ENCODE measurements at places on chromosomes 3 and 15.
A peak's percentile ranks its signal among the peaks of the same experiment; 100 is the strongest.

DNA sequence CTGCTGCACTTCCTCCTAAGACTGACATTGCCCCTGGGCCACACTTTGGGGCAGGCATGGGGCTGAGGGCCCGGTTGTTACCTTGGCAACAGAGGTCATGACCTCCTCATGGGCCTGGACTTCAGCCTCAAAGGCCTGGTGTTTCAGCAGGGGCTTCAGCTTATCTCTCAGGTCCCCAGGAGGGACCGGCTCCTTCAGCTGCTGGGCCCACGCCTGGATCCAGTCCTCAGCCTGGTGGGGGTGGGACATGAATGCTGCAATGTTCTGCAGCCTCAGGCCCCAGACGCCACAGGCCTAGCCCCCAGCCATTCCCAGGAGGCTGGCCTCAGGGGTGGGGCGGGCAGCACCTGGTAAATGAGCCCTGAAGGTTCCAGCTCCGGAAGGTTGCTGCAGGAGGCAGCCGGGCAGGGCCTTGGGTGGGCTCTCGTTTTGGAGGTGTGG is 27.6 kb downstream of the SPTBN5 start:
- no peak for DNase-seq

GRCh38 chr3:31945738-31946052 is 35.4 kb downstream of the OSBPL10 start:
- no peak for DNase-seq

DNA sequence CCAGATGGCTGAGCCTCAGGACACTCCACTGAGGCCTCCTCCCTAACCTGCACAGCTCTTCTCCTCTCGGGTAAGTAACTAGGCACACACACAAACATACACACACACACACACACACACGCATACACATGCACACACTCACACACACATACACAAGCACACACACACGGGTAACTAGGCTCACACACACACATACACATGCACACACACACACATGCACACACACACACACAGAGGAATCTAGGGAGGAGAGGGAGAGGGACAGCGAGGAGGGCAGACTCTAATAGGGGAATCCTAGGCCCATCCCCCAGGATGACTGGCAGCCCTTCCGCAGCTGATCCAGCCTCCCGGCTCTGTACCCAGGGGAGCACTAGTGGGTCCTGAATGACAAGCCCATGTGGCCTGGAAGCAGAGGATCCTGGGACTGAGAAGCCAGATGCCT is 177.4 kb upstream of the LINGO1 start:
- no peak for DNase-seq

GRCh38 chr3:186493525-186494255 is 50.5 kb downstream of the CRYGS start:
- DNase-seq, result no peak

- no peak for DNase-seq
Measured at GRCh38 chr15:51579012-51579411, 43.6 kb downstream of the DMXL2 start.

DNA sequence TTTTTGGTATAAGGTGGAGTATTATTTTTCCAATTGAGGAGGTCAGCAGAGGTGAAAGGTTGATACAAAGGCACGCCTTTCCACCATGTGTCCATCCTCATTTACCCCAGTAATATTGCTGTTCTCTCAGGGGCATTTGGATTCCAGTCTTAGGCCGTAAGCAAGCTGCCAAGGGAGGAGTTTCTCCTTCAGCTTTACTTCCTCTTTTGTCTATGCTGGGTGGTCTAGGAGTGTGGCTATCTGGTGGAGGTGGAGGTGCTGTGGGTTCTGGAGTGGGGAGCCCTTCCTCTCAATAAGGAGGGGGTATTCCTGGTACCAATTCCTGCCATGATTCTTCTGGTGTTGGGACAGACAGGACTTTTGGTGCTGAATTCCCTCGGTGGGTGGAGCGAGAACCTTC is 340.6 kb downstream of the KCNH8 start:
- no peak for DNase-seq

- no peak for DNase-seq
Measured at GRCh38 chr15:81311752-81312464, 12.0 kb downstream of the STARD5 start.

- no peak for DNase-seq
Measured at GRCh38 chr3:81869382-81869781, 107.9 kb upstream of the GBE1 start.

DNA sequence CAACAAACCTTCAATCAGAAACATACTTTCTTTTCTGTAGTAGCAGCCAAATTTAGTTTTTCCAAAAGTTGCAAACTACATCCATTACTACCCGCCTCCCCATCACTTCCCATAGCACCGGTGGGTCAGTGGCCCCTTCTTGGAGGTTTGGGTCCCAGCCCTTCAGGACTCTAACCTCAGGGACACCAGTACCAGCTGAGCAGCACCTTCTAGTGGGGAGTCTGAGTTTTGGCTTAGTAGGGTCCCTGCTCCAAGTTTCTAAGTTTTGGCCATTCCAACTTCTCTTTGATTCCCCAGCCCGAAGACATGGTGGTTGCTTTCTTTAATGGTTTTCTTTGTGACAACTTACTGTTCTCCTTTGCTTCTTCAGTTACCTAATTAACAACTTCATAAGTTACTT is 160.6 kb downstream of the ECT2 start:
- DNase-seq, result no peak

DNA sequence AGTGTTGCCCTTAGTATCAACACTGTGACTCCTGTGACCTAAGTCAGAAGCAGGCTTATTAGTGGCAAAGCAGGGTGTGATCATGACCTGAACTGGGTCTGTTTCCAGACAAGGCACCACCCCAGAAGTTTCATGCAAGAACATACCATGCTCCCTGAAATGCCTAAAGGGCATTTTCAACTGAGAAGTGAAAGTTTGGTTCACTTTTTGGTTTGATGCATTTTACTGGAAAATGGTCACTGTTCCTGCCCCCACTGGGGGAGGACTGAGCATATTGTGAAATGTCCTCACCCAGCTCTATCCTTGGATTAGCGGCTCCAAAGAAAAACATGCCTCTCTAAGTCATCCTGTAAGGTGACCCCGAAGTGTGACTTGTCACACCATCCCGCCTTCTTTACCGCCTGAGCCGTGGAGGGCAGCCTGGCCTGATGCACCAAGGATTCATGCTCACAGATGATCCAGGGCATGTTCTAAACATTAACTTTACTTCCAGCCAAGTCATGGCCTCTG is 3.1 kb upstream of the FAM240A start:
- no peak for DNase-seq

GRCh38 chr3:129415830-129416229 is 12.6 kb downstream of the EFCAB12 start:
- no peak for DNase-seq

GRCh38 chr15:80087104-80087503 is 27.6 kb downstream of the ZFAND6 start:
- DNase-seq, result no peak

DNA sequence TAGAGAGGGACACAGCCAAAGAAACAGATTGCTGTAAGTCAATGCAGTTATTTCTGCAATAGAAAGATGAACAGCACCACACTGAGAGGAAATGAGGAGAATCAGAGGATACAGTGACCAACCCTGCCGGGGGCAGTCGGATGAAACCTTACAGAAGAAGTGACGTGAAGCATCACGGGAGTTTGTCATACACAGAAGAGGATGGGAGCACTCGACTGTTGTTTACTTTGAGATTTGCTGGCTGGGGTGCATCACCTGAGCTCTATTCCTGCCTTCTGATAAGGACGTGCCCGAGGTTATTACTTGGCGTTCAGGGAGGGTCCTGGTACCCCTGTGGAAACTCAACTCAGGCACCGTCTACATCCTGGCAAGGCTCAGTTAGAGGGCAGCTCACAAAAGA is 45.4 kb downstream of the MAGEF1 start:
- no peak for DNase-seq

DNA sequence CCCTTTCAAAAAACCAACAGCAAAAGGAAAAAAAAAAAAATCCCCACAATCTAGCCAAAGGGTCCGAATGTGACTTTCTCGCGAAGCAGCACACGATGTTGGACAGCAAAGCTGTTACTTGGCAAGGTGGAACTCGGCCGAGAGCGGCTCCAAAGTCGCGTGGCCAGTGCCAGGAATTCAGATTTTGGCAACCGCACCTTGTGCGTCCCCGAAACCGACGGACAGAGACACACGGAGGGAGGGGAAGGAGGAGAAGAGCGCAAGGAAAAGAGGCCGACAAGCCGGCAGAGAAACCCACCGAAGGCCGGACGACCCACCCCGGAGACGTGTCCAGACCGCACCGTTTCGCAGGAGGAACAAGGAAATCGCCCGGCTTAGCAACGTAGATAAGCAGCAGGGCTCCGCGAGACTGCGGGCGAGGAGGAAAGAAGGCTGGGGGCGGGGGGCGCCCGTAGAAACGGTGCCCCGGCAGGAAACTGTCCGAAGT is 517.3 kb downstream of the MECOM start:
- DNase-seq, result no peak

GRCh38 chr15:97688886-97689285 is 271.6 kb upstream of the ARRDC4 start:
- no peak for DNase-seq

- no peak for DNase-seq
Measured at GRCh38 chr3:128404276-128405068, 62.2 kb downstream of the DNAJB8 start.

DNA sequence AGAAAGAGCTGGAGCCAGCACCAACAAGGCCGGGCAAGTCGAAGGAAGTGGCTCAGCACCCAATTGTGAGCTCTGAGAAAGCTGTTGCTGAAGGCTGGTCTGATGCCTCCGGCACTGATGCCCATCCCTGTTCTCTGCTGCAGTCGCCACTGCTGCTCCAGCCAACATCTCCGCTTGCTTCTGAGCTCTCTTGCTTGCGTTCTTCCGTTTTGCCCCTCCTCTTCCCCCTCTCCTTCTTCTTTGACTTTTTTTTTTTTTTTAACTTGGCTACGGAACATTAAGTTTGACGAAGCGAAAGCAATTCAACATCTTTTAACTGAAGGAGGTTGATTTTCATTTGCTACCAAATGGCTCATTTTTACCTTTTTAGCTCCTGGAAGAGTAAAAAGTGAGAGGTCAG is 442.9 kb downstream of the MCTP2 start:
- DNase-seq, result no peak

- no peak for DNase-seq
Measured at GRCh38 chr3:30181178-30181465, 425.3 kb upstream of the TGFBR2 start.

DNA sequence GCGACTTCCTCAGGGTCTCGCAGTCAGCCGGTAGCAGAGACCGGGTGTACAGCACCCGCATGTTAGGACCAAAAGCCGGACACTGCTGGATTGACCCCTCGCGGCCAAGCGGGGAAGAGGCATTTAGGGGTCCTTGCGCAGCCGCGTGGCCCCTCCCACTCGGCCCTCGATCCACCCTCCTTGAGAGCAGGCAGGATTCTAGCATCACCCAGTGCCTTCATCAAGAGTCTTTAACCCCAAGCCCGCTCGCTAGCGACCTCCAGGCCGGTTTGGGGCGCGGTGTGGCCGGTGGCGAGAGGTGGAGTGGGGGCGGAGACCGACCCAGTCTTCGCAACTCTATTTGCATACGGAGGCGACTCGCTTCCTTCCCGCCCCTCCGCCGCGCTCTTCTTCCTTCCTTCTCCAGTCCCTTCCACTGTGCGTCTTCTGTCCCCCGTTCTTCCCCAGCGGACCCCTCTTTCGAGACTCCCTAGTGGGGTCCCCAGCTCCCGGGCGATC is at the start of gene ST6GAL1:
ST6GAL1 (plus strand) TSS at position 384 of the 498 bp plus-strand sequence. CDS start 112,178 bp downstream, outside the sequence.
- peak; percentile 59 for DNase-seq

DNA sequence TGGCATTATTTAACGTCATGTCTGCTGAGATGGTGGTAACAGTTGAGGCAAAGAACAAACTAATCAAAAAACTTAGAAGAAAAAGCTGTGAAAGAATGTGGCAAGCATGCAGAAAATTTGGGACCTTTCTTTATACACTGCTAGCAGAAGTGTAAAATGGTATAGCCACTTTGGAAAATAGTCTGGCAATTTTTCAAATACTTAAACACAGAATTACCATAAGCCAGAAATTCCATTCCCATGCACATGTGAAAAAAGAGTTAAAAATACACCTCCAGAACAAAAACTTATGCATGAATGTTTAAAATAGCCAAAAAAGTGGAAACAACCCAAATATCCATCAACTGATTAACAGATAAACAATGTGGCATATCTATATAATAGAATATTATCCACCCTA is 613.3 kb downstream of the TBL1XR1 start:
- DNase-seq, result no peak

DNA sequence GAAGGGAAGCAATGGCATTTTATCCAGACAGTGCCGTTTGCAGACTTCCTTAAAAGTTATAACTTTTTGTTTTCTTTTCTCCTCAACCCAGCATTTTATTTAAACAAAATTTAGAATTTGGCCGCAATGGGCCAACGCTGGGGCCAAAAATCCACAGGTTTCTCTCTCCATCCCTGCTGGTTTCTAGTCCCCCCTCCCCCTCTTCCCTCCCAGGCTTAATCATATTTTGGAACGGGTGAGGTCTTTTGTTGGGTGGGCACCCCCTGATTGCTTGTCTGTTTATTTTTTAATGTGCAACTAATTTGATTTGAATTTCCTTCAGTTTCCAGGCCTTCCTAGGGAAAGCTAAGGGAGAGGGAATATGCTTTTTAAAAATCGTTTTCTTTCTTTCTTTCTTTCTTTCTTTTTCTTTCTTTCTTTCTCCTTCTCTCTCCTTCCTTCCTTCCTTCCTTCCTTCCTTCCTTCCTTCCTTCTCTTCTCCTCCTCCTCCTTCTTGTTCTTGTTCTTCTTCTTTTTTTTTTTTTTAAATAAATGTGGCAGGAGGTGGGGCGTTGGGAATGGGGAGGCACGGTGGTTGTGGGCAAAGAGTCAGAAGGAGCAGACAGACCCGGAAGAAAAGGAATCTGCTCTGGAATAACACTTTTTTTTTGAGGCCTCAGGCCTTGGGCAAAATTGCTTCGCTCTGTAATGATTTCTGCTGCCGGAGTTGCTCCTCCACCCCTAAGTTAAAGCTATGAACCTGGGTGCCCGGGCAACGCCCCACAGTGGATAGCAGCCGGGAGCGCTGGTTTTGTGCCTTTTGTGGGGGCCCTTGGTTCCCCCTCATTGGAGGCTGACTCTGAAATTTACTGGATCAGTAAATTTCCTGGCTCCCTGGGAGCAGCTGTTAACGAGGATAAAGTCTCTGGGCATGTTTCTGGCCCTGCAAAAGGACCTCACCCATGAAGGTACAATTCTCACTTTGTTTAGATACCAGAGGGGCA is 1.9 kb downstream of the FNDC3B start:
- DNase-seq, result no peak

DNA sequence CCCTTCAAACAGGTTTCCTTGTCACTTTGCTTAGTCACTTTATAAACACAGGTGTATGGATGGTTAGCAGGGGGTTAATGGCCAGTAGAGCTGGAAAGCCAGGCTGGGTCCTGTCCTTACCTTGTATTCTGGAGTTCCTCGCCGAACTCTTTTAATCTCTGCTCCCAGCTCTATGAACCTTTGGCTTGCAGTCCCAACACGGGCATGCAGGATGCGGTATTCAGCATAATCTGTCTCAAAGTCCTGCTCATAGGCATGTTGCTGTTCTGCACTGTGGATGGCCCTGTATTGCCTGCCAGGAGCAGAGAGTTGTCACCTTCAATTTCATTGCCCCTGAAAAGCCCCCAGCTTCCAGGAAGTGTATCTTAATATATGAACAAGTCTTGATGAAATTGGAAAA is 2.7 kb downstream of the ELL3 start:
- DNase-seq, result no peak

- no peak for DNase-seq
Measured at GRCh38 chr3:128620268-128620691, 30.3 kb downstream of the RPN1 start.
